ENCODE measurements at places on chromosomes 1 and 21.

- DNase-seq: no peak
Measured at GRCh38 chr21:44555200-44555875, 3.3 kb downstream of the KRTAP10-3 start.

DNA sequence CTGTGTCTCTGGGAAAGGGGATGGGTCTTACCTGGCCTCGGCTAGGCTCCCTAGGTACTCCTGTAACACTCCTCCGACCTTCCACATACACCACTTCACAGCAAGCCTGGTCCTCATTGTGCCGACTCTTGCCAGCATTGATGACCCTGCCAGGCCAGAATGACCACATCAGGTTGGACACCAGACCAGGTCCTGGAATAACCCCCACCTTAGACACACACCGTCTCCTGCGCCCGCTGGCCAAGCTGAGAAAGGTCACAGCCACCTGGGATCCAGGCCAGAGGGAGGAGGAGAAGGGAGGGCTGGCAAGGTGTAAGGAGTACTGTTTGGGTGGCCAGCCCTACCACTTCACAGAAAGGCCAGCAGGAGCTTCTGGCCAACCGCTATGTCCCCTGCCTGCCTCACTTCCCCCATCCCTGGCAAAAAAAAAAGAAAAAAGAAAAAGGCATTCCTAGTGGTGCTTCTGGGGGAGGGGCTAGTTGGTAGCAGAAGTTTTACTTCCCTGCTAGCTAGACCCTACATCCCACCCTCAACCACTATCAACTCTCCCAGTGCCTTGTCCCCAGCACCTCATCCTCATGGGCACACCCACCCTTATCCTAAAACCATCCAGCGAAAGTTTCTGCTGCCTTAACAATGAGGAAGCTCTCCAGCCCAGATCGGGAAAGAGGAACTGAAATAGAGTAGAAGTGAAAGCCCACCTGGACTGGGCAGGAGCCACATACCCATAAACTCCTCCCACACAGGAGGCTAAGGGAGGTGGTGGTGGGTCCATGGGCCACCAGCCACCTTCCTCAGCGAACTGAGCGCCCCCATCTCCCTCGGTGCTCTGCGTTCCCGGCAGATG is 1.4 kb downstream of the PPM1J start:
- no peak for DNase-seq

DNA sequence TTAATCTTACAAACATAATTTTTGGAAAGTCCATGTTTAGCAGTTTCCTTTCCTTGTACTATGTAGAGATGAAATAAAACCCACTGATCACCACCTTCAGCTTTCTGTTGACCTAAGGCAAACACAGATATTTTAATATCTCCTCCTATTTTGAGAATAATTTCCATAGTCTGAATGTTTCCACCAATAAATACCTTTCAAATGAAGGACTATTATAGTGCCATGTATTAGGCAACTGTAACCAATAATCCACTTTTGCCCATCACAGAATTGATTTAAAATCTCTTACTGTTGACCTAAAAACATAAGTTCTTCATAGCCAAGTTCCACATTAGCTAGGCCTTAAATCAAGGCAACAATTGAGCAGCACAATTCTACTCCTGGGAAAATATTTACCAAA is 1.8 kb downstream of the CDC42BPA start:
- no peak for DNase-seq

- DNase-seq: peak; percentile 80
Measured at GRCh38 chr1:15885701-15886610, 38.4 kb downstream of the SPEN start.

- no peak for DNase-seq
Measured at GRCh38 chr21:28100366-28100765, 892.3 kb downstream of the LTN1 start.

GRCh38 chr1:87478231-87478630 is 149.6 kb downstream of the LMO4 start:
- DNase-seq: no peak

- no peak for DNase-seq
Measured at GRCh38 chr1:105636052-105636451, 1420.4 kb upstream of the PRMT6 start.

GRCh38 chr1:83942914-83943313 is 56.0 kb downstream of the TTLL7 start:
- DNase-seq: no peak

DNA sequence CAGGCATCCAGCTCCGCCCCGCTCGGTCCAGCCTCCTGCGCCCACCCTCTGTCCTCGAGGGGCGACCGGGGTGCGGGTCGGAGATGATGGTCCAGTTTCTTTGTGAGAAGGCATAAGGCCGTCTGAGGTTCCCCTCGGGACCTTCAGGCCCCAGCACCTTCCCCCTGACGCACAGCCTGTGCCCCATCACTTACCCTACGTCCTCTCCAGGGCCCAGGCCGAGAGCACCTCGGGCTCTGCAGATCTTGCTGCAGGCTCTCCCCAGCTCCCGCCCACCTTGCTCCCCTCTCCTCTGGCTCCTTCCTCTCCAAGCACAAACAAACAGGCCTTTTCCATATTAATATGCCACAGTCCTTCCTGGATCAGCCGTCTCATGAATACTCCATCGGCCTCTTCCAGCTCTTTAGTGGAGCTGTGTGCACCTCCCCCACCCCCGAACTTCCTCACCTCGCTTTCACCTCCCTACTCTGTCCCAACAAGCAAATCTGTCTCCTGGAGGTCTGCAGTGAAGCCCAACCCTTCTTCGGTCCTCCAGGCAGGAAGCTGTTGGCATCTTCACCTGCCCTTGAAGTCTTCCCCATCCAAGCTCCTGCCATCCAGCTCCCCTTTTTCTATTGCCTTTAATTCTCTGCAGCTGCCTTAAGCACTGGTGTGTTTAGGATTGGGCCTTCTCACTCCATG is 448 bp upstream of the COL9A2 start:
- no peak for DNase-seq

GRCh38 chr21:37166733-37167132 is 93.7 kb downstream of the TTC3 start:
- peak; percentile 31 for DNase-seq

- DNase-seq: no peak
Measured at GRCh38 chr1:119679223-119679622, 31.2 kb upstream of the ZNF697 start.

- DNase-seq: no peak
Measured at GRCh38 chr1:92473781-92474495, 12.8 kb downstream of the GFI1 start.

- no peak for DNase-seq
Measured at GRCh38 chr1:245693116-245693793, 538.5 kb downstream of the KIF26B start.

- no peak for DNase-seq
Measured at GRCh38 chr1:113813218-113813617, 942 bp upstream of the RSBN1 start.

DNA sequence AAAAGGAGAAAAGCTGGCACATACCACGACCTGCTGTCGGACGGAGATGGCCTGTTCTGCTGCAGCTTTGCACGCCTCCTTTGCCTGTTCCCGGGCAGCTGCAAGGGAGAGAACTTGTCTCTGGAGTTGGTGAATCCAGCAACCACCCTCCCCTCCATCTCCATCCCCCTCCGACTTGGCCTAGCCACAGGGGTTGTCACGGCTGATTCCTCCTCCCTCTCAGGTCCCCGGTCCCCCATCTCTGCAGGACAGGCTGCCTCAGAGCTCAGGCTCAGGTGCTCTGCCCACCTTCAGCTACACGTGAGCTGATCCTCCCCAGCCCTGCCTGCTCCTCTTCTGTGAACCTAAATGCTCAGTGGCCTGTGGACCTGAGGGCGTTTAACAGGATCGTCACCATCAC is 11.1 kb upstream of the SRM start:
- DNase-seq: no peak

DNA sequence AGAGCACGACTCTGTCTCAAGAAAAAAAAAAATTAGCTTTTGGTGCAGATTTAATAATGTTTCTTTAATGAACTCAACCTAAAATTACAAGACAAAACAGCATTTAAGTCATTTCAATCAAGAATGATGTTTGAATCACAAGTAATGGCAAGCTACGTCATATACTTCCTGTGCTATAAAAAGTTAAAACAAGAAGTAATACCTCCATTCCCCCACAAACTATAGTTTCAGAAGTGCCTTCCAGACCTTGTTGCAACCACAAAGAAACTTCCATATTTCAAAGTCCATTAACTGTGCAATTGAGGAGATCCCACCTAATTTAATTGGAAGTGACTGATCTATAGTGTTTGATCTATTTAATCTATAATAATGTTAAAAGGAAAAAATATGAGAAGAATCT is 15.1 kb downstream of the NRDC start:
- DNase-seq: no peak

GRCh38 chr21:24023936-24024335 is 1583.3 kb downstream of the MRPL39 start:
- no peak for DNase-seq

DNA sequence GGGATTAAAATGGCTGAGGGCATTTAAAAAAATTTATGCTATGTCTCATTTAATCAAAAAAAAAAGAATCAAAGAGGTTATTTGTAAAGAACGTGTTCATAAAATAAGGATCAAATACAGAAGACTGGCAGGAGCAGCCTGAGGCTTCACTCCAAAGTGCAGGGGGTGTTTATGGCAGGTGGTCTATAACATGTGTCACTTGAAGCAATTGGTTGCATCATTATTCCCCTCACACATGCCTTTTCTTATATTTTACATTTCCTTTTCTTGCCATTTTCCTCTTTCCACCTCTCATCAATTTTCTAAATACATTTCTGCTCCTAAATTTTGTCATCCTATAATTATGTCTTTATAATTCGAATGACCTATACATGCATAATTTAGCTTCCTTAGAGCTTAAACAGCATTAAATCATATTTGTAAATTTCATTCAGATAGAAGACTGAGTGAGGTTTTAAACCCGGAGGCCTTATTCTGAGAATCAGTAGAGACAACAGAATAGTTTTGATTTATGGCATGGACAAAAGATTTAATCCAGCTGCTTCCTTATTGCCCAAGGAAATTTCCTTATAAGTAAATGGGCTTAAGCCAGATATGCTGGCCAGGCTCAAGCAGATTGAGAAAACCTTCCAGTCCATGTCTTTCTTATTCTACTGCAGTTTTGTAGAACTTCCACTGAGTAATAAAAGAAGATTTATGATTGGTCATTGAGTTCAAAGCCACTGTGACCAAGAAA is 322.8 kb downstream of the TGFB2 start:
- DNase-seq: no peak

DNA sequence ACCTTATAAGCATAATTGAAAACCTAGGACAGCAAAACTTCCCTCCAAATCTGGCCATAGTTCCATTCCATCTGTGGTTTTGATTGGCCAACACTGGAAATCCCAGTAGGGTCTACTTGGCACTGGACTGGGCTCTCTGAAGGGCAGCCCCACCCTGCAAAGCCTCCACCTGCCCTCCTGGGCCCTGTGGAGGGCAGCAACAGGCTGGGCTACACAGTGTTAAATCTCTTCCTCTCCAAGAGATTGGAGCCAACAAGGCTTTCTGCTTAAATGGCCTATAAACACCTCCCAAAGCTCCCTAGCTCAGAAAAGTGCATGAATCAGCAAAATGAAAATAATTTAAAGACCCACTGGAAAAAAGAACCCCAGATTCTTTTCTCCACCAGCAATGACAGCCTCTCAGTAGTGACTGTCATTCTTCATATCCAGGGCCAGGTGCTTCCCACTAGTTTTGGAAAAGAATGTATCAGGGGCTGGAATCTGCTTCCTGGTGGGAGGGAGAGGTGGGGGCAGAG is 58.5 kb downstream of the BEND5 start:
- no peak for DNase-seq

- no peak for DNase-seq
Measured at GRCh38 chr21:28283641-28284490, 708.8 kb downstream of the LTN1 start.

GRCh38 chr1:53739109-53739681 is at the start of gene GLIS1:
GLIS1 (minus strand) TSS chr1:53739164; CDS start chr1:53738064, 1,100 bp downstream.
- peak; percentile 5 for DNase-seq

GRCh38 chr21:25960402-25960801 is 210.2 kb downstream of the APP start:
- no peak for DNase-seq

DNA sequence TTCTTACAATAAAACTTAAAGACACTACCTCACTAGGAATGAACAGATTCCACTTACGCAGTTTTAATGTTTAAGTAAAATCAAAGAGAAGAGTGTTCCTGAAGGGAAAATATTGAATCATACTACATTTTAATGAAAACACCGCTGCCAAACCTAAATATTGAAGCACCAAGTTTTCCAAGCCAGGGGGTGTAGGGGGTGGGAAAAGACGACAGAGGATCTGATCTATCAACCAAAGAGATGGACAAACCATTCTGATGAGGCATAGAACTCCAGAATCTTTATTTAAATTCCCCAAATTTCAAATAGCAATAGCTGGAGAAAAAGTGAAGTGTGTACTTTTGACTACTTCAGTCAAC is 1.2 kb downstream of the ELK4 start:
- no peak for DNase-seq

DNA sequence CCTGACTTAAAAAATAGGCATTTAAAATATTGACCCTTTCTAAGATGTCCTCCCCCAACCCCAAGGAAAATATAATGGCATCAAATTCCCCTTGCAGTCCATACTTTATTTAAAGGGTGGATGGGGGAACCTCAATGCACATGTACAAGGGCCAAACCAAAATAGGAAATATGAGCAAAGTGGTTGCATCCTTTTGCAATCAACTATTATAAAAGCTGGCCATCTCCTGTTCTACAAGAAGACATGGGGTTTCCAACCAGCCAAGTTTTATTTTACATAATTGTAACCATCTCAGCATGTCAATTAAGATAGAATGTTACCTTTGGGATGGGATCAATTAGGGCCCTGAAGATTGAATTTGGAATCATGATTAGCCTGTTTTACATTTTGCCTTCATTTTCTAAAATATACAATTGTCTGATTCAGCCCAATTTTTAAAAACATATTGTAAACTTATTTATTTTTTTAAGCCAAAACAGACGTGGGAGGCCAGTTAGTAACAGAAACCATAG is 146.7 kb upstream of the NFIA start:
- DNase-seq: no peak

GRCh38 chr1:23577056-23578004 is 18.0 kb upstream of the ID3 start:
- no peak for DNase-seq

DNA sequence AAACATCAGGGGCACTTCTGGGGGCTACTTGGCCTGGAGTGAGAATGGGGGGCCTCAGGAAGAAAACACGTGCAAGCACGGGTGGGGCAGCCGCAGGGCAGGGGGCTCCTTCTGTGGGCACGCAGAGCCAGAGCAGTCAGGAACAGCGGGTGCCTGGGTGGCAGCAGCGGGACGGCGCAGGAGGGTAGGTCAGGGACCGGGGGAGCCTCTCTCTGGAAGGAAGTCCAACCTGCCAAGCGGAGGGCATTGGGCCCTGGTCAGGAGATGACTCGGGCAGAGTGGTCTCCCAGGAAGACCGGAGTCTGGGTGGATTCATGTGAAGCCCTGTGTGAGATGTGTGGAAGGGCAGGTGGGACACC is 27.1 kb downstream of the CTNNBIP1 start:
- DNase-seq: no peak
